ENCODE measurements at places on chromosomes 16 and 17. TPM values are rescaled to one million over a fixed set of nuclear protein-coding genes. Genes with fewer than 3 reads are reported as not detected.

The ZPBP2 gene
- total RNA-seq = not detected

The PLLP gene
- total RNA-seq = 2.1 TPM

The HOXB6 gene
- total RNA-seq = 39.8 TPM

The MYL4 gene
- total RNA-seq = 2.6 TPM

The OTOA gene
- total RNA-seq = not detected

Data from mammary microvascular endothelial cell (primary cell).